ENCODE measurements at places on chromosomes 2 and 18.

DNA sequence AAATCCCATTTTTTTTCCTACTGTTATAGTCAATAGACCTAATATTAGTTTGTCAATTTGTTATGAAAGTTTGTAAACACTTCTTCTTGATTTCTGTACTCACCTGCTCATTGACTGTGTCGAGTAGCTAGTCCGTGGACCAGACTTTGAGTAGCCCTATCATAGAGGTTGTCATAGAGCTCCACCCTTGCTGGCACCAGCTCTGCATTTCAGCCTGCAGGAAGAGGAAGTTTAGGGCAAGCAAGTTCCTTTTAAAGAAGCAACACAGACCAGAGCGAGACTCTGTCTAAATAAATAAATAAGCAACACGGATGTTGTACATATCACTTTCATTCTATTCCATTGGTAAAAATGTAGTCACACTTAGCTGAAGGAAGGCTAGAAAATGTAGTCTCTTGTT is 74.0 kb downstream of the MCFD2 start:
- no peak for DNase-seq

- no peak for DNase-seq
Measured at GRCh38 chr2:169672406-169672805, 21.8 kb downstream of the CFAP210 start.

GRCh38 chr18:14075196-14075595 is 57.0 kb downstream of the ZNF519 start:
- DNase-seq, result no peak

- no peak for DNase-seq
Measured at GRCh38 chr2:176202491-176202890, 14.0 kb downstream of the HOXD1 start.

DNA sequence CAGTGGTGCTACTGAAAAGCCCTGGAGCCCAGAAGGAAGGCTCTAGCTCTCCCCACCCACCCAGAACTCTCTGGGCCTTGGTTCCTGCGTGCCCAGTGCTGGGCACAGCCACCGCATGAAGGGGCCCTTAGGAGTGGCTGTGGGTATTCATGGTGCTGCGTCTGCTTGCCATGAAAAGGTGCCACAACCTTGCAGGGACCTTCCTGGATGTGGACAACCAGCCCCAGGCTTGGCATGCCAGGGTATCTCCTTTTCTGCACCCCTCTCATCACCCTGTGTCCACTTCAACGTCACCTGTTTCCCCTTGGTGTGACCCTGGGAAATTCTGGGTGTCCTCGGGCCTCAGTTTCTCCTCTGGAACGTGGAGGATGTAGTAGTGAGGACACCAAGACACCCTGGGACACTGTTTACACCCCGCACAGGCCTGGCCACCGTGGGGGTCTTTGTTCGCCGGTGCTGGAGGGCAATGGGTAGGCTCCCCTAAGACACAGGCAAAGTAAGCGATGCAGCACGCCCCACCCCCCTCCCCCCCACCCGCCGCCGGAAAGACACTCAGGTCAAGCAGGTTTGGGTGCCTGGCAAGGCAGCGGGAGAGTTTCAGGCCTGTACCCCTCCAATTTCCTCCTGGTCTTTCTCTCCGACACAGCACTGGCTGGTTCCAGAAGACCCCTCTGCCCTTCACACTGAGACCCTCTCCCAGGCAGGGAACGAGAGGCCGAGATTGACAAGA is 34.8 kb upstream of the TAF1B start:
- no peak for DNase-seq

GRCh38 chr18:48956356-48956755 is 5.6 kb upstream of the SMAD7 start:
- DNase-seq, result no peak
